ENCODE measurements at places on chromosomes 3 and 15. TPM values are rescaled to one million over a fixed set of nuclear protein-coding genes. Genes with fewer than 3 reads are reported as not detected.

Gene RFTN1
- polyA plus RNA-seq: 12.1 TPM

Gene TMC3
- polyA plus RNA-seq: 0.08 TPM

Gene GLDN
- polyA plus RNA-seq: 0.43 TPM

Gene CEMIP
- polyA plus RNA-seq: 2.4 TPM

Gene RNU5B-1
- polyA plus RNA-seq: not detected

Gene SOX14
- not detected for polyA plus RNA-seq

Gene FAM162A
- polyA plus RNA-seq: 35.6 TPM

Gene GOLGA8K
- polyA plus RNA-seq: 1.9 TPM

Gene ATP13A4
- polyA plus RNA-seq: 0.48 TPM

- no peak for DNase-seq
Observed at GRCh38 chr3:59515966-59516365, 466.1 kb upstream of the CFAP20DC start.

DNA sequence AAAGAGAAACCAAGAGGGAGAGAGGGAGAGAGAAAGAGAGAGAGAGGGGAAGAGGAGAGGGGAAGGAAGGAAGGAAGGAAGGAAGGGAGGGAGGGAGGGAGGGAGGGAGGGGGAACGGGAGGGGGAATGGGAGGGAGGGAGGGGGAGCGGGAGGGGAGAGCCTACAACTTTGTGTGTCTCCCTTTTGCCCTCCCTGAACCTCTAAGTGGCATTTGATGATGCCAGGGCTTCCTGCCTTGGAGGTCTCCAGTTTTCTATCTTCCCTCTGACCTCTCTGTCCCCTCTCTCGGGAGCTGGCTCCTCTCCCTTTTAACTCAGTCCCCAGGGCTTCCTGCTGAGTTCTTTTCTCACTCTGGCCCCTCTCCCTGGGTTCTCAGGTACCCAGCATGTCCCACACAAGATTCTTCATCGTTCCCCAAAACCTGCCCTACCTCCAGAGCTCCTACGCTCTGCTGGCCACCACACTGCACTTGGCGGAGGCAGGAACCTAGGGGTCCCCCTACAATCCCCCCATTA is 12.5 kb upstream of the FAM174B start:
- no peak for DNase-seq

DNA sequence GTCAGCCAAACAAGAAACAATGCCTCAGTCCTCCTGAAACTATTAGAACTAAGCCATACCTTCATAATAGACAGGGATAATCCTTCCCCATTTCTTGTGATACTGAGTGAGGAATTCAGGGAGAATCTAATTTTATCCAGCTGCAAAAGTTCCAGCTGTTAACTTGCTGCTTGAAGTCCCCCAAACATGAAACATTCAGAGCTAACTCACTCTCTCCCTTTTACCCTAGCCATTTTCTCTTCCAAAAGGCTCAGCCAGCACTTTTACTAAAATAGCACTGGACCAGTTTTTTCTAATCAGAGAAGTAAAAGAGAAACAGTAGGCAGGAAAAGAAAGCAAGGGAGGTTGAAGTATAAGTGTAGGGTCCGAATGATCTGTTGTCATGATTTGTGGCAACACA is 268.1 kb downstream of the TAFA4 start:
- no peak for DNase-seq

DNA sequence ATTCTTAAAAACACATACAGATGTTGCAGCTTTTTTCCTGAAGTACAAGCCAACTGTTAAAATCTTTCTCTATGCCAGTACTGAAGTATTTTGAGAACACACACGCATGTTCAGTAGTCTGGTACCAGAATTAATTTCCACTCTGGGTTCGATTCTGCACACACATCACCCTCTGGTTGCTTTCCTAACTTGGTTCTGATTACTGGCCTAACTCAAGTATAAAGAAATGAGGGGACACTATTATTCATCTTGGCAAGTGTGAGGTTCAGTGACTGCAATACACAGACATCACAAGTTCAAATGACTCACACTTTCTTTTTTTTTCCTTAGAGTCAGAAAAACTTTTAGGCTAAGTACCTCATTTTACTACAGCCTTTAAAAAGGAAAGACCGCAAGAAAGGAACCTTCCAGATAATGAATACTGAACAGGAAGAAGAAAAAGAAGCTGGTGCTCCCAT is 37.4 kb upstream of the LDHAL6B start:
- no peak for DNase-seq

DNA sequence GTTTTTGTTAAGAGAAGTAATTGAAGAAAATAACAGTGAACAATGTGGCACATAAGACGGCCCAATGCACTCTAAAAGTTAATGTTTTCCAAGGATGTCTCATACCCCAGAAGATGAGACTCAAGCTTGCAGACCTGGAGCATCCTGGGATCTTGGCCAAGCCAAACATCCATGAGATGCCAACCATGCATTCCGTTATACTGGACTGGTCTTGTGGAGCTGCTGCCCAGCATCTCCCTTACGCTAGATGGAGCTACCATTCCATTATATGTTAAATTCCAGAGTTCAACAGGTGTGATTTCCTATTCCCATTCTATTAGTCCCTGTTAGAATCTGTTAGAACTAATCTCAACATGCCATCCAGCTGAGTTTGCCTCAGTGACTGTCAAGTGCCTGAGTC is 181.8 kb downstream of the PDCD6IP start:
- DNase-seq: no peak

GRCh38 chr3:59766200-59766872 is 716.5 kb upstream of the CFAP20DC start:
- peak; percentile 64 for DNase-seq

DNA sequence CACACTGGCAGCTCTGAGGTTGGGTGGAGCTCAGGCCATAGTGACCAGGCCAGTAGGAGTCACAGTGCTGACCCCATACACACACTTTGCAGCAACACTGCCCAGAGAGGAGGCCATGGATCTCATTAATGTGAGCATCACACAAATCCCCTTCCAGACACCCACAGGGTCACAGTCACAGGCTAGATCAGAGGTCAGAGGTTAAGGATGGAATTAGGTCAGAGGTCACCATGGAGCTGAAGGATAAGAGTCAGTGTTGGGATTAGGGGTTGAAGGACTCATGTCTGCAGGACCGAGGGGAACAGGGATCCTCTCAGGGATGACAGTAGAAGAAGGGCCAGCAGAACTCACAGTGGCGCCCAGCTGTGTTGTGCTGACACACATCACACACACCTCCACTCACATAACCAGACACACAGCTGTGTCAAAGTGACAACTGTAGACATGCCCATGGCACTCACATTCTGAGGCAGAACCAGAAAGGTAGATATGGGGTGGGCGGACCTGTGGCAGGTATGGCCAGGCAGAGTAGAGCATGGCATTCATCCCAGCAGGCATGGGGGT is 12.7 kb downstream of the CCDC71 start:
- no peak for DNase-seq

GRCh38 chr15:77589839-77590238 is 42.9 kb downstream of the LINGO1 start:
- DNase-seq: no peak

GRCh38 chr15:33424025-33424424 is 113.3 kb downstream of the RYR3 start:
- no peak for DNase-seq

GRCh38 chr15:98548139-98548971 is 100.0 kb upstream of the IGF1R start:
- DNase-seq: peak; percentile 65

GRCh38 chr3:177932750-177933660 is 603.2 kb upstream of the KCNMB2 start:
- no peak for DNase-seq

- peak; percentile 8 for DNase-seq
Observed at GRCh38 chr3:119774444-119774843, 7.5 kb upstream of the NR1I2 start.

GRCh38 chr3:51379301-51379700 is 5.8 kb upstream of the MANF start:
- no peak for DNase-seq

DNA sequence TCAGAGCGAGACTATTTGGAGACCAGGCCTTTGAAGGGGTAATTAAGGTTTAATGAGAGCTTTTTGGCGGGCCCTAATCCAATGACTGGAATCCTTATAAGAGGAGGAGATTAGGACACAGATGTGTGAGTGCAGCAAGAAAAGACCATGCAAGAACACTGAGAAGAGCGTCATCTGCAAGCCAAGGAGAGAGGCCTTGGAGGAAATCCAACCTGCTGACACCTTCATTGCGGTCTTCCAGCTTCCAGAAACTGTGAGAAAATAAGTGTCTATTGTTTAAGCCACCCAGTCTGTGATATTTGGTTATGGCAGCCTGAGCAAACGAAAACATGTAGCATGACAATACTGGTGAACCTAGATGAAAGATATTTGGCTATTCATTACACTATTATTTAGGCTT is 23.0 kb upstream of the MUSTN1 start:
- no peak for DNase-seq

- DNase-seq: peak; percentile 48
Observed at GRCh38 chr3:102225407-102226132, 209.2 kb upstream of the ZPLD1 start.

DNA sequence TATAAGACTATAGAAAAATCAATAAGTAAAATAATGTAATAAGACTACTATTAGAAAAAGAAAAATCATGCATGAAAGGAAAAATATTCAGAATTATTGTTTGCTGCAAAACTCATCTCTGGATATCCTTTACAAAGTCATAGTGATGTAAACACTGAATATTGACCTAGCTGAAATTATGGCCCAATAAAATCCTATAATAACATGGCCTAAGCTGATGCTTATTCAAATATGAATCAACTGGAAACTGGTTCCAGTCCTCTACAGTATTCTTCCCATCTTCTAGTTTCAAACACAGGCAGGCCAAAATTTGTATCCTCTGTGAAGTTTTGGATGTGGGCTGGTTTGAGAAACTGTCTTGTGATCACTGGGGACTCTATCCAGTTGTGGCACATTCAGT is 134.5 kb downstream of the CNTN3 start:
- DNase-seq: no peak

DNA sequence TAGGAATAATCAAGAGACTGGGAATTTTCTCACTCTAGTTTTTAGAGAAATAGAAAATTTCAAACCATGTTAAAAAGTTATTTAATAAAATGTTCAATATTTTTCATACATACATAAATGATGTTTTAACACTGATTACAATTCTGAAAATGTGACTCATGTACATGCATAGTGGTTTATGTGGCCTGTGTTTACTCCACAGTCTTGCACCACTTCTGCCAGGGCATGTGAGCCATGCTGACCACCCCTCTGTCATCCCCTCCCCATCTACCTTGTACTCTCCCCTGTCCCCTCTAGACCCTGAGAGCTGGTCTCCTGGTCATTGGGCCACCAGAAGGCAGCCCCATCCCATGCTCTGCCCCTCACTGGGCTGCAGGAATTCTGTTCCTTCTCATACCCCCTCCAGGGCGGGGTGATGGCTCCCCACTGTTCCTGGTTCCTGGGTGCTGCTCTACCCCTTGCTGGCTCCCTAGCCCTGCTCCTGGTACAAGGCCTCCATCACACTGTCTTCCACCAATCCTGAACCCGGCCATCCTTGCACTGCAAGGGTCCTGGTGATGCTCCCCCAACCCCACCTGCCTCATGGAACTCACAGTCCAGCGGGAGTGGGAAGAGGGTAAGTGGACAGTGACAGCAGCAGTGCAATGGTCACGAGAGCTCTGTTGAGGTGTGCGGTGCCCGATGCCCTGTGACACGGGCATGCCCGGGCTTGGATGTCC is 24.2 kb upstream of the SLC41A3 start:
- DNase-seq: no peak

GRCh38 chr3:31614162-31614921 is 81.6 kb downstream of the STT3B start:
- no peak for DNase-seq

DNA sequence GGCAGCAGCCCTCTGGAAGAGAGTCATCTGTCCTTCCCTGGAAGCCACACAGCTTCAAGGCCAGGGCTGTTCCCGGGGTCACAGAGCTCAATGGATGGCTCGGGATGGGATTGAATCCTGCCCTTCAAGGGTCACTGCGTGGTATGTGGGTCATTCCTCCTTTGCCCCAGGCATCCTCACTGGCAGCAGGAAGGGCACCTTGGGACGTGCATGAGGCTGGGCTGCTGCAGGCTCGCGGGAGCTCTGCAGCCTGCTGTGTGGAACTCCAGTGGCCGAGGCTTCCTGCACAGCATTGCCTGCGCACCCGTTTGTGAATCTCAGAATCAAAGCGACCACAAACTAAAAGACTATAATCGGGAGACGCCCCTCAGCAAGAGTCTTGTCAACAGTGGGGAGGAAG is 60.7 kb downstream of the PCSK6 start:
- DNase-seq: no peak

Data from forelimb muscle (tissue), 1 donor.